HCT116 (cell line): ENCODE measurements at places on chromosomes 6 and 20. TPM values are rescaled to one million over a fixed set of nuclear protein-coding genes. Genes with fewer than 3 reads are reported as not detected.

- no peak for DNase-seq
Observed at GRCh38 chr6:15658181-15658744, 4.6 kb downstream of the DTNBP1 start.

- DNase-seq = no peak
Observed at GRCh38 chr6:154341336-154341735, 15.3 kb downstream of the IPCEF1 start.

RIPOR2 gene
- total RNA-seq = 0.44 TPM

TRAPPC3L gene
- total RNA-seq = not detected

DNA sequence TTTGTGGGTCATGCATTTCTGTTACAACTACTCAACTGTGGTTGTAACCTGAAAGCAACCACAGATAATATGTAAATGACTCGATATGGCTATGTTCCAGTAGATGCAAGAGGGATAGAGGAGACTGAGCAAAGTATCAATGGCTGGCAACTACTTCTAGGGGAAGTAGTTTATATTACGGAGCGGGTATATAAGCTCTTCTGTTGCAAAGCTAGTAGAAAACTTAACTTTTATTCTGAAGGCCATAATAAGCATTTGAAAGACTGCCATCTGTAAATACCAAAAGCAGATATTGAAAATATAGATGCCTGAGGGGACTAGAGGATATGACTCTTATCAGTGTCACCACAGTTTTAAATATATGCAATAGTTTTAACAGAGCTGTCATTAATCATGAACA is 655.3 kb downstream of the PHF3 start:
- DNase-seq = no peak

DNA sequence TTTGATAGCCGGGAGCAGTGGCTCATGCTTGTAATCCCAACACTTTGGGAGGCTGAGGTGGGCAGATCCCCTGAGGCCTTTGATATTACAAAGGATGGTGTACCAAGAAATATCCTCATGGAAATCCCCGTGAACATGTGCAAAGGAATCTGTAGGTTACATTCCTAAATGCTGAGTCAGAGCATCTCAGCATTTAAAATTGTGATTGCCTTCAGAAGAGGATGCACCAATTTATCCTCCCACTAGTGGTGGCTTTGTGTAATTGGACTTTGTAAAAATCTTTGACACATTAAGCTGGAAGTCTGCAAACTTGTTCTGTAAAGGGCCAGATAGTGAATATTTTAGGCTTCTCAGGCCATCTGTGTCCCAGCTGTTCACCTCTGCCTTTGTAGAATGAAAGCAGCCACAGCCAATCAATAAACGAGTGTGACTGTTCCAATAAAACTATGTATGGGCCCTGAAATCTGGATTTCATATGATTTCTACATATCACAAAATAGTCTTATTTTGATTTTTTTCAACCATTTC is 11.8 kb downstream of the TMEM14B start:
- DNase-seq = peak; percentile 89

DNA sequence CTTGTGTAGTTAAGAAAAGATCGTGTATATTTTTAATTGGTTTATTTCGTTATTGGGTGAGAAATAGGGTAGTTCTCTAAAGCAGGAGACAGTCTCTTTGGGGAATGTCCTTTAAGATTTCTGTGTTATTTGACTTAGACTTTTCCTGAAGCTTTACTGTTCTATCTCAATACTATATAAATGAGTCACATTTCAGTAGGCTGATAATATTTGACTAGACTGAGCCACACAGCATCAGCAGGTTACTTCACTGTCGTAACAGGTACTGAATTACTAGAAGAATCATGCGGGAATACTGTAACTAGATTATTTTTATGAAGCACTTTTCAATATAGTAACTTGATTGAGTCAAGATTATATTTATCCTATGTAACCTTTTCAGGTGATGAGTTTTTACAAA is 1.4 kb downstream of the SMAP1 start:
- no peak for DNase-seq

GRCh38 chr6:114151064-114151690 is 180.2 kb upstream of the HDAC2 start:
- no peak for DNase-seq

SMOC2 gene
- total RNA-seq = 0.42 TPM

DNA sequence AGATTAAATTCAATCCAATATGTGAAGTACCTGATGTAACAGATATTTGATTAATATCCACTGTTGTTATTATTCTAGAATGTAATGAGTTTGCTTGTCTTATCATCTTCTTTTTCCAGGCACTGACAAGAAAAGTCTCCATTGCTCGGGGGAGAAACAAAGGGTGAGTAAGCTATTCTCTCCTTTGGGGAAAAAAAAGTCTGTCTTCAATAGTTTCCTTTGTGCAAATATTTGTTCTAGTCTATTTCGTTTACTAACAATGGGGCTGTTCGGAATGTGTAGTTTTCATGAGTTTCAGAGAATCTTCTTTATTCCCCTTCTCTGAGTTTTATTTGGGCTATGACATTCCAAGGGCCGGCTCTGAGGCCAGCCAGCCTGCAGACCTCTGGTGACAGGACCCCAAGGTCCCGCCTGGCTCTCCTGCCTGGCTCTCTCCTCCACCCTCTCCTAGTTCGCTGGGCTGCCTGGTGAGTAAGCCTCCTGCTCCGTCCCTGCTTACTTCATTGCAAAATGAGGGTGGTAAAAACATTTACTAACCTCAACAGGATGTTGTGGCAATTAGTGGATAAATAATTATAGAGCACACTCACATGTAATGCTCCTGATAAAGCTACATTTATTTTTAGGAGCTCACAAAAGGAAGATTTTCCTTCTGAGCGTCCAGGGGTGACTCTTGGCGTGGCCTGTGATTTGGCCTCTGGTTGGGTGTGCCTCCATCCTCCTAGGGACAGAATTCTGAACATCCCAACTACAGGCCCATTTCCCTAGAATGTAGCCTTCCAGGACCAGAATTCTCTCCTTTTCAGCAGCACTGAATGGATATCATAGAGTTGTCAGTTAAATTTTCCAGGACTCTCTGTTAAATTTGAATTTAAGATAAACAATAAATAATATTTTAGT is 43.1 kb upstream of the SNX9 start:
- DNase-seq = no peak

GRCh38 chr6:155481215-155481614 is 25.6 kb upstream of the NOX3 start:
- DNase-seq = no peak

DNA sequence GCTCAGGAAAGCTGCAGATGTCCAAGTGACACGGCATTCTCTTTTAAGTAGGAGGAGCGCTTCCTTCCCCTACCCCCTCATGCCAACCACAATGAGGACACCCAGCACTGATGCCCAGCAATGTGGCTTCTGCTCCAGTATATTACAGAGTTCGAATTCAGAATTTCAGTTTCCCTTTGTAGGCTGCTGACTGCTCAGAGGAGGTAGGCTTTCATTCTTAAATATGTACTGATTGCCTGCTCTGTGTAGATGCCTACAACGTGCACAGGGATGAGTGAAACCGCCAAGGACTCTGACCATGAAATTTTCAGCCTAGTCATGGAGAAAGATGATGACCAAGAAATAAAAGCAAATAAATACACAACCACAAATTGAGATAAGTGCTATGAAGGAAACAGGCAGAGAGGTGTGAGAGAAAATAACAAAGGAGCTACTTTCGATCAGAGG is 50.9 kb upstream of the TNFAIP3 start:
- no peak for DNase-seq

DNA sequence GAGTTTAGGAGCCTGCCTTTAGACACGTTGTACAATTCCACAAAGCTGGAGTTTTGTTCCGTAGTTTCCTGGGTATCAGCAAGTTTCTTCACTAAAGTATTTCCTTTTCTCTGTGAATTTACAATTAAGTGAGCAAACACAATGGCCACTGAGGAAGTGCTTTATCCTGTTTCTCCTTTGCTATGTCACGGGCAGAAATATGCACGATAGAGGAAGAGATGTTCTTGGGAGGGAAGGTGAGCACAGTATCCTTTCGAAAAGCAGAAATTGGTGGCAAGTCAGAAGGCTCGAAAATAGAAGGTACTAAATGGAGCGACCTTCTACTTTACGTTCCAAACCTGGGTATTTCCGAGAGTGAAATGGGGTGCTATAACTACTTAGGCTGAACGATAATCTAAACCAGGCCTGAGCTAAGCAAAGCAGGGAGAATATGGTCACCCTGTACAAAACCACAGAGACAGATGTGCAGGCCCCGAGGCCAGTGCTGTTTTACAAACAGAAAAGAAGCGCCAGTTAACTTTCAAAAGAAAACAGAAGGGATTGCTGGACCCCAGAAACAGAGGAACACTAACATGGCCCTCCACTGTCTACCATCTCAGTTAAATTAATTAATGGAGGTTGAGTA is 259.6 kb downstream of the TBC1D7 start:
- DNase-seq = no peak

DNA sequence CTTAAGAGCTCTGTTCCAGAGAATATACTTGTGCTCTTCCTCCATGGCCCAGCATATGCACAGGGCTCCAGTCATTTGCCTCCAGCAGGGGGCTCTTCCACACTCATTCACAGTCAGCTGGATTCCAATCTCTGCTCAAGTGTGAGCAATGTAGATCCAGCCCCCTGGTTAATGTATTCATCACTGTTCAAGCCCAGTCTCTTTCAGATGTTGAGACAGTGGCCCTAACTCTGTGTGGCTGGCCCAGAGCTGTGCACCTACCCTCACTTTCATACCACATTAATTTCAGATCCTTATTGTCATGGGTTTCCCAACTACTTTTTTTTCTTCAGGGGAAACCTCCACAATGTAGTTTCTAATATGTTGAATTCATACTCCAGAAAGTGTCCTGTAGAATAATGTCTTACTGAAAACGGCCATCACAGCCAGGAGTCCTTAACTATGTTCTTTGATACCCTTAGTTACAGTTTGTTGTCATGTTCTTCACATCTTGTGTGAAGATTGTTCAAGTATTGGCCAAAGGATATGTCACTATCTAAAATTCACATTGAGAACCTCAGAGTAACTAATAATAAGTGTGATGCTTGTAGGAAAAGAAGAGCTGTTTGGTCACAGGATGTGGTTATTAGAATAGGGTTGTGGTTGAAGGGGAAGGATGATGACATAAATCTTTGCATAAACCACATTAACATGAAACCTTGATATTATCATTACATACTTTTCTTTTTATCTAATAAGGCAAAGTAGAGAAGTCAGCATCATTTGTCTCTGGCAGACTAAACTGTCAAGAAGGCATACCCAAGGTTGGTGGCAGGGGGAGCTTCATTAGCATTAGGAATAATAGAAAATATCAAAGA is 14.4 kb upstream of the HLA-DQA1 start:
- DNase-seq = no peak

DNA sequence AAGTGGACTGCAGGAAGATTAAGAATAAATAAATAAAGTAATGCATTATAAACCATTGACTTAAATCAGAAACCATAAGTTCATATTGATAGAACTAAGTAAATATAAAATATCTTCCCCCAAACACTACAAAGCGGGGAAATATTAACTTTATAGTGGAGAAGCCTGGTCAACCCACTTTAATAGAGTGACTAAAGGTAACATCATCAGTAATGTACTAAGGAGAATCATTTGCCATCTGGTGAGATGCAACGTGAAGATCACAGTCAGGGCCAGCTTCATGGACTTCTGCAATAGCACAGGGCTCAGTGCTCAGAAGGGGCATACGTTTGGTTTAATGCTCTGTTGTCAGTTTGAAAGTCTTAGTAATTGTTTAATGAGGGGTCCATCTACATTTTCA is 58.8 kb upstream of the CD83 start:
- no peak for DNase-seq

- DNase-seq = no peak
Observed at GRCh38 chr20:56769921-56770600, 141.0 kb downstream of the TFAP2C start.

CRIP3 gene
- not detected for total RNA-seq

MRAP2 gene
- total RNA-seq = 1.4 TPM

- DNase-seq = no peak
Observed at GRCh38 chr6:136751991-136752390, 40.3 kb downstream of the MAP3K5 start.

GRCh38 chr6:122028933-122029522 is 370.4 kb upstream of the HSF2 start:
- peak; percentile 68 for DNase-seq

HLA-DOB gene
- 0.64 TPM for total RNA-seq

- no peak for DNase-seq
Observed at GRCh38 chr20:8438748-8439147, 306.7 kb downstream of the PLCB1 start.
